ENCODE measurements at places on chromosomes 6 and 20. TPM values are rescaled to one million over a fixed set of nuclear protein-coding genes. Genes with fewer than 3 reads are reported as not detected.

Gene CLVS2
- total RNA-seq, result not detected

DNA sequence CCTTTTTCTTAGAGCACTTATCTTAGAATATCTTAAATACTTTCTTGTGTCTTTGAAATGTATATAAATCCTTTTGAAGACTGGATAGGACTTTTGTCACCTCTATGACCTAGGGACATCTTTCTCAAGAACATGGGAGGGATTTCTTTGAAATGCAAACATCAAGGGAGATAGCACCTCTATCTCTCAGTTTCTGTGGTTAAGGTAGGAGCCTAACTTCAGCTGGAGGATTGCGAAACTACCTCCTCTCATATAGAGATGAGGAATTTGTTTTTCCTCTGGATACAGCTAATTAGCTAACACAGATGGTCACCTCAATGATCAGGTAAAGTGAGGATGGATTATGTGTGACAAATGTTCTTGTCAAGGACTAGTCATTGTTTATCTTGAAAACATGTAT lies 631.3 kb upstream of the IMPG1 start:
- DNase-seq, result no peak

GRCh38 chr20:62685781-62686555 lies 22.7 kb upstream of the NTSR1 start:
- DNase-seq, result no peak

Gene PROKR2
- not detected for total RNA-seq

Gene DXO
- total RNA-seq, result 21.3 TPM

DNA sequence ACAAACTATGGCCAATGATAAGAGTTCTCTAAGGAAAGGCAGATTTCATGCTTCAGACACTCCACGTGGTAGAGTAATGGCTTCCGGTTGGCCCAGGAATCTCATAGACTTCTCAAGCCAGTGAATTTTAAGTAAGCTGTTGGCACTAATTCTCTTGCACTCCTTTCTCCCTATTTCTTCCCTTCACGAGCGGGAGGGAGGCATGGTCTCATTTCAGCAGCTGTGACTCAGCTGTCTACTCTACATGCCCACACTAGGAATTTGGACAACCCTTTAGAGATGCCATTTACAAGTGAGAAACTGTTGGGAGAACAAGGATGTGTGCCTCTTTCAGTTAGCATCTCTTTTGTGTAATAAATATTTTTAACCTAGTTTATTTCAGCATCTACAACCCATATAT lies 107.7 kb downstream of the PTPRK start:
- no peak for DNase-seq

DNA sequence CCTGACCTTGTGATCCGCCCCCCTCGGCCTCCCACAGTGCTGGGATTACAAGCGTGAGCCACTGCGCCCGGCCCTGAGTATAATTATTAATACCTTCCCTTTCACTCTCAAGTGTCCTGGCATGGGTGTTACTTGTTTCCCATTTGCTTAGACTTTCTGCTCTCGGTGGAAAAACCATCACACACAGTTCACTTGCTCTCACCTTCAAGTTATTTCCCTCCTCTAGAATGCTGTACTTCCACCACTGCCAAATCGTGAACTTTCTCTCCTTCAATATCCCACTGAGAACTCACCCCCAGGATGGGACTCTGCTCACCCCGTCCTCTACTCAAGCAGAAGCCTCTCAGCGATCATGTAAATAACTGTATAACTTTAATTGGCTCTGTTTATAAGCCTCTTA lies 4.6 kb upstream of the HIVEP1 start:
- peak; percentile 40 for DNase-seq

DNA sequence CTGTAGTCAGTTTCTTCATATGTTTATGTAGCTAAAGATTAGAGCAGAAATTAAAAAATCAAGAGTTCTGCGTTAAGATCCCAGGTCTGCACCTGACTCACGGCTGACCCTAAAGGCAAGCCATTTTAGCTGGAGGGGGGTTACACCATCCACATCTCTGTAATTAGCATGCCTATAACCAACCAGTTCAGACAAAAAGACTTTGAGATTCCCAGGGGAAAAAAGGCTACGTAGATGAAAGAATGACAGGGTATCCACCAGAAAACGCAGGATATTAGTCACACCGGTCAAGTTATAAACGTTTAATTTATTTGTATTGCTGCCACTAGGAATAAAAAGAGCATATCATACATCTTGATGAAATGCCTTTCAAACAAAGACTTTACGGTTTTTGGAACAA lies 299.1 kb downstream of the FOXC1 start:
- no peak for DNase-seq

- DNase-seq, result no peak
Measured at GRCh38 chr20:46065006-46065405, 24.8 kb downstream of the NCOA5 start.

- no peak for DNase-seq
Measured at GRCh38 chr20:62946918-62947317, 5.6 kb upstream of the SLC17A9 start.

DNA sequence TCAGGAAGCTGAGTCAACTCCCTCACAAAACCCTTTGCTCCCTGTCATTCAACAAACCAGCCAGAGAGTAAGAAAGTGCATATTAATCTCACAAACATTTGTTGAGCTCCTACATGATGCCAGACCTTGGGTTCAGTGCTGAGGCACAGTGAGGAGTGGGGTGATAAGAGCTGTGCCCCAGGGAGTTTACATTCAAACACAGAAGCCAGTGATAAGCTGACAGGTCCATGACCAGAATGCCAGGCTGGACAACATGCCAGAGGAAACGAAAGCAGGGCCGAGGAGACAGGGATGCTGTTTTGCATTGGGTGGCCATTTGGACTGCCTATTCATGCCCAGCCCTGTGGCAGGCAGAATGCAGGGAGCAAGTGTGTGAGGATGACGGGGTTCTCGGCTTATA lies 76.7 kb downstream of the LRFN2 start:
- DNase-seq, result no peak

DNA sequence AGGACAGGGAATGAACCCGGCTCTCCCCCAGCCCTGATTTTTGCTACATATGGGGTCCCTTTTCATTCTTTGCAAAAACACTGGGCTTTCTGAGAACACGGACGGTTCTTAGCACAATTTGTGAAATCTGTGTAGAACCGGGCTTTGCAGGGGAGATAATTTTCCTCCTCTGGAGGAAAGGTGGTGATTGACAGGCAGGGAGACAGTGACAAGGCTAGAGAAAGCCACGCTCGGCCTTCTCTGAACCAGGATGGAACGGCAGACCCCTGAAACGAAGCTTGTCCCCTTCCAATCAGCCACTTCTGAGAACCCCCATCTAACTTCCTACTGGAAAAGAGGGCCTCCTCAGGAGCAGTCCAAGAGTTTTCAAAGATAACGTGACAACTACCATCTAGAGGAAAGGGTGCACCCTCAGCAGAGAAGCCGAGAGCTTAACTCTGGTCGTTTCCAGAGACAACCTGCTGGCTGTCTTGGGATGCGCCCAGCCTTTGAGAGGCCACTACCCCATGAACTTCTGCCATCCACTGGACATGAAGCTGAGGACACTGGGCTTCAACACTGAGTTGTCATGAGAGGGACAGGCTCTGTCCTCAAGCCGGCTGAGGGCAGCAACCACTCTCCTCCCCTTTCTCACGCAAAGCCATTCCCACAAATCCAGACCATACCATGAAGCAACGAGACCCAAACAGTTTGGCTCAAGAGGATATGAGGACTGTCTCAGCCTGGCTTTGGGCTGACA lies 28.8 kb upstream of the ZBP1 start:
- no peak for DNase-seq

DNA sequence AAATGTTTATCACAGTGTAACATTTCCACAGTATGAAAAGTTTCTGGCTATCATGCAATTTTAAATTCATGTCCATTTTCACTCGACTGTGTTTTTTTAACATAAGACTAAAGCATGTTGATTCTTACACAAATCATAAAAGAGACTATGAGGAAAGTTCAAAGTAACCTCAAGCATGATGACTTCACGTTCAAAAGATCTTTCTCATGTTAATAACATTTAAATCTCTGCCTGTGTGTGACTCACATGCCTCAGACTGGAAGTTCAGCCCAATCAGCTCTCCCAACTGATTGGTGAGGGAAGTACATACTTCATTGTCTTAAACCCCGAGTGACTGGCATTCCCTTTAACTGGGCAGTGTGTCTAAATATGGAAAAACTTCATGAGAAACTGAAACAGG lies 37.4 kb downstream of the ATXN1 start:
- no peak for DNase-seq

Gene RBCK1
- total RNA-seq, result 93.6 TPM

- no peak for DNase-seq
Measured at GRCh38 chr6:97626671-97627441, 343.8 kb upstream of the MMS22L start.
